ENCODE measurements at places on chromosomes 2 and 18.

DNA sequence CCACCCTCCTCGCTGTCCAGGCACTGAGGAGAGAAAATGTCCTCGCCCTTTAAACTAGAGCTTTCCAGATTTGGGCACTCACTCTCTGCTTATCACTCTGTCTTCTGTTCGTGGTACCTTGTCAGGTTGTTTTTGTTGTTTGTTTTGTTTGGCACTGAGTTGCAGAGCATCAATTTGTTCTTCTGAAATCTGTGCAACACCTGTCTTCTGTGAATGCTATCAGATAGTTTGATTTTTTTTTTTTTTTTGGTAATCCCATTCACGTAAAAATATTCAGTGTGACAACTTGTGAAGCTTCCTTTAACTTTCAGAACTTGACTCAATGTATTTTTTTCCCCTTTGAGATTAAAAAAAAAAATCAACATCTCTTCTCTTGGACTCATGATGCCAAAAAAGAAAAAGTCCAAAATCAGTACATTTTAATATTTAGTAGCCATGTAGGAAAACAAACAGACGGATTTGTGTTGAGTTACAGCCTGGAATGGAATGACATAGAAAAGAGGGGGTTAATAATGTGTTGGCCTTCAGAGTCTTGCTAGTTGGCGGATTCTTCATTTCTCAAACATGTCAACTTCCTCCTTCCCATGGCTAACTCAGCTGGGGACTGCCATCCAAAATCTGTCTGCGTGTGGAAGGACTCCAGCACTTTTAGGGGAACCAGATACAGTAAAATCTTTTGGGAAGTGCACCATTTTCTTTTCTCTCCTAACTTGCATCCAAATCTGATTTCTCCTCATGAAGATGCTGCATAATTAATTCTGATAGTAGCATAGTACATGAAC is 1.6 kb downstream of the TMEM178A start:
- no peak for DNase-seq

DNA sequence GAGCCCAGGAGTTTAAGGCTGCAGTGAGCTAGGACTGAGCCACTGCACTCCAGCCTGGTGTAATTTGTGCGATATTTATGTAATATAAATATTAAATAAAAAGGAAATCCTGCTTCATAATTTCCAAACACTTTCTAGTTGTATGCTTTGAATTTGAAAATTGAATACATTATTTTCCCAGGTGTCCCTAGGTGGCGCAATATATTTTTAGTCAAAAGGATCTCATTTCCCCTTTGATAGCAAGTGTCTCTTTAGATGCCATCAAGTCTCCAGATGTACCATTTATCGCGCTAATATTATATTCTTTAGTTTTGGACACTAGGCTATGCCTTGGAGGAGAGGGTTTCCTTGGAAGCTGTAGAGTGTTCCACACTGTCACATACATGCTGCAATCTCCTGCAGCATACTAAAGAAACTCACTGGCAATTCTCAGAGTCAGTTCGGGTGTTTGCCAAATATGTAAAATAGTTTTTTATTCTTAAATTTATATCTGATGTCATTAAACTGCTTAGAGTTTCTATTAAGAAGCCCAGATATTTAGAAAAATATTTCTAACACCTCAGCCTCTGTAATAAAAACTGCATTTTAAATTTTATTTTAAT is 5.6 kb upstream of the WDR7 start:
- no peak for DNase-seq

DNA sequence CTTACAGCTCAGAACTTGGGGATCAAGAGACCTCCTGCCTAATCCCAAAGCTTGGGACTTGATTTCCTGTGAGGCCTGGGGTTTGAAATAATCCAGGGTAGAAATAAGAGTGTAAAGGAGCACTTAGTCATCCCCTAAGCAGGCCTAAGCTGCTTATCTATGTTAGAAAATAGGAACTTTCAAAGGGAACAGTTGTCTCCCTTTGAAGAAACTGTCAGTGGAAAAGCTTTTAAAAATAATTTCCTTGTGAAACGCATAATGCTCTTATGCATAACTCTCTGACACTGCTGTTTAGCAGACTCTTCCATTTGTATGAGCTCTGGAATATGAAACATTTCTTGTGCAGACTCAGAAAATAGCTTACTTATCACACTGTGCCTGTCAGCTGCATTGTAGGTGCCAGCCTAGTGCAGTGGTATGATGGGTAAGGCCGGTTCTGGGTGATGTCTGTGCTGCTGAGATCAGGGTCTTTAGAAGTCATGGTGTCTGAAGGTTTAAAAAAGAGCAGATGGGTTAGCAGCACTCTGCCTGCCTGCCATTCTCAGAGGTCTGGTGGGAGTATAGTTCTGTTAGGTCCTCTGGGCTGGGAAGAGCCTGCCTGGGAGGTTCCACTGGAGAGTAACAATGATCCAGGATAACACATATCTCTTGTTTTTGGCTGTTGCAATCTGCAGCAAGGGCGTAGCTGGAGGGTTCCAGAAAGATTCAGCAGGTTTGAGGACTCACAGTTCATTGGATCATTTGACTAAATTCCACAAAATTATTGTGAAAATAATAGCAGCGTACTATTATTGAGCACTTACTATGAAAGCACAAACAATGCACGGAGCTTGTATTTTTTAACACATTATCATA is 283.2 kb upstream of the MEX3C start:
- DNase-seq, result no peak

- no peak for DNase-seq
Observed at GRCh38 chr2:105768176-105768575, 23.5 kb downstream of the NCK2 start.

All from stimulated activated CD4-positive, alpha-beta T cell treated with anti-CD3 and anti-CD28 coated beads, TNF-alpha, amount 100 ng/mL, for 4 hours (primary cell).